Fibroblast of skin of right biceps (primary cell): ENCODE measurements at places on chromosomes 6 and 20.

DNA sequence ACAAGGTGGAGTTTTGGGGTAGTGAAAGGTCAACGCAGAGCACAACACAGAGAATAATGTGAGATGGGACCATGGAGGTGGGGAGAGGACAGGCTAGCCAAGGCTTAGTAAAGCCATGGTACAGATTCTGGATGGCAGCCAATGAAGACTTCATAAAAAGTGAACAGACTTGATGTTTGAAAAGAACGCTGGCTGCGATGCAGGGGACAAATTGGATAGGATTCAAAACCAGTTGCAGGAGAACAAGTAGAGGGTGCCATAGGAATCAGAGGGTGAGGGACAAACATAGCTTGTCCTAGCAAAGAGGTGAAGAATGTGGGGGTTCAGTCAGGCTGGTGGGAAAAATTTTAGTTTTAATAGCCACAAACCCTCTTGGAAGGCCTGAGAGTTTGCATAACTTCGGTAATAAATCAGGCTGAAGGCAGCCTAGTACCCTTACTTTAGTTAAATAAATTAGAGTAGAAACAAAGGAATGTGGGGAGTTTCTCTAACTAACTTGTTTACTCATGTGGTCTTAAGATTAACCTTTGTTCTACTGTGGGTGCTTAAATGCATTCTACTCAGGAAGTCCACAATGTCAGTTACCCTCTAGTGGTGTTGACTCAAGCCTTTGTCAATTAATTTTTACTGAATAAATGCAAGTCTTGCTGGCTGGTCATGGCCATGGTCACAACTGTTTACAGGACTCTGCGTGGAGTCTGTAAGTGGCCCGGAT is 216.4 kb downstream of the C6orf118 start:
- DNase-seq, result no peak

GRCh38 chr6:64489763-64490162 is 854.2 kb downstream of the PHF3 start:
- no peak for DNase-seq

DNA sequence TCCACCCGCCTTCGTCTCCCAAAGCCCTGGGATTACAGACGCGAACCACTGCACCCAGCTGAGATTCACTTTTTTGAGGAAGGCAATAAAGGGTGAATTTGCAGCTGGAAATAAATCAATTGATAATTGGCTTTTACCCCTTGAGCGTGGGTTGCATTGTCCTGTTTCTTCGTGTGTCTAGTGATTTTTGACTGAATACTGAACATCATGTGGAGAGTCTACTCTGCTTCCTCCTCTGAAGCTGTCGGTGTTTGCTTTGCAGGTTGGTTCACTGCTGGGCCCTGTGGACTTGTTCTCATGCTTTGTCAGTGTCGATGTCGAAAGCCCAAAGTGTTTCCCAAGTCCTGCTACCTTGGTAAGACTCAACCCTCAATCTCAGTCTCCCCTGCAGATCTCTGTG is 5.8 kb upstream of the EEF1A2 start:
- DNase-seq, result no peak

GRCh38 chr6:107066697-107067659 is 39.0 kb downstream of the MTRES1 start:
- no peak for DNase-seq

GRCh38 chr6:24910961-24911725 is 24.6 kb downstream of the RIPOR2 start:
- DNase-seq, result peak; percentile 48

DNA sequence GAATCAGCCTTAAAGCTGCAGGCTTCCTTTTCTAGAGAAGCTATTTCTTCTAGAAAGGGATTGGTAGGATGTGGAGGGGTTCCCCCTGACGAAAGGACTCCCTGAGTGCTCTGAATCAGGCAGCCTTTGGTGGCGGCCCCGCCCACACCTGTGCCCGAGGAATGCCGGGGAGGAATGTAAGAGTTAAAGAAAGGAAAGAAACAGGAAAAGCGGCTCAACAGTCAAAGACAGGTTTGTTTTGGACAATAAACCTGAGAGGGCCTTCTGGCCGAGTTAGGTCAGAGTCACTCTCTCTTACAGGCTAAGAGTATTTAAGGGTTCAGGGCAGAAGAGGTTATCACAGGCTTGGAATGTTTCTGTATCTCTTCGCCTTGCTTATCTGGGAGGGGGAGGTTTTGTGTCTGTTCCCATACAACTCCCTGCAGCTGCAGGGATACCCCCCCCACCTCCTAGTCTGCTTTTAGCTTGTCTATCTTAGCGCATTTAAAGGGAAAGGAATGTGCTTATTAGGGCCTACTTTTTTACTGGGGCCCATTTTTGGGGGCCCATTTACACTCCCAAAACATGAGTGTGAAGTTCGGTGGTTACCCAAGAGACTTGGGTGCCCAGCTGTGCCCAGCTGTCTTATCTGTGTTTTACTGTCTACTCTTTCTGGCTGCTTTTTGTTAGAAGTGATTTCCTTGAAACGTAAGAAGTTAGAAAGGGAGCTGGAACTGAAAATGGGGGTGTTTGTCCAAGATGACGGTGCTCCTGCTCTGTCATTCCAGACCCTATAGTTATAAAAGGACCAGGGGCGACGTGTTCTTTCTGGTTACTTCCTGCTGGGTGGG is 32.8 kb downstream of the DYNLT1 start:
- no peak for DNase-seq

GRCh38 chr20:61759286-61760065 is 306.2 kb downstream of the TAF4 start:
- DNase-seq, result no peak
